Breast epithelium (tissue), 4 donors: ENCODE measurements at places on chromosomes 5 and 9. TPM values are rescaled to one million over a fixed set of nuclear protein-coding genes. Genes with fewer than 3 reads are reported as not detected.

NAIP gene
- 70.0 TPM for total RNA-seq

PFN3 gene
- total RNA-seq = not detected

TMEM167A gene
- 58.9 TPM for total RNA-seq

ZFP37 gene
- 6.4 TPM for total RNA-seq

NNT gene
- total RNA-seq = 39.2 TPM

GRCh38 chr9:123712399-123712798, 217.5 kb downstream of the DENND1A start:
- DNase-seq = no peak

GRCh38 chr5:162664846-162665245, 597.3 kb downstream of the GABRG2 start:
- no peak for DNase-seq

DNA sequence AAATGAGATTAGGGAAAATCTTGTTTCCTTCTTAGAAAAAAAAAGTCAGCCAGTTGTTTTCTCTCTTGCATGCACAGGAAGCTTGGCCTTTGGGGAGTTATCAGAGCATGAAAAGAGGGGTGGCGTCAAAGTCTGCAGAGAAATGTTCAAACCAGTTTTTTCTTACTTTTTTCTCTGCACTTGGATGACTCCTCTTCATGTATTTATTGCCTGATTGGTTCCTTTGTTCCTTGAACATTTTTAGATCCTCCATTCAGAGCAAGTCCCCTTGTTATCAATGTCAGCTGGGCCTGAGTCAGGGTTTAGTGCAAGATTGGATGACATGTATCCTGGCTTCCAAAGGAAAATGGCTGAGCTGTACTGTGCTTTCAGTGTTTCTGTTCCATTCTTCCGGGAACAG, 392.6 kb upstream of the BRINP1 start:
- DNase-seq = no peak

DNA sequence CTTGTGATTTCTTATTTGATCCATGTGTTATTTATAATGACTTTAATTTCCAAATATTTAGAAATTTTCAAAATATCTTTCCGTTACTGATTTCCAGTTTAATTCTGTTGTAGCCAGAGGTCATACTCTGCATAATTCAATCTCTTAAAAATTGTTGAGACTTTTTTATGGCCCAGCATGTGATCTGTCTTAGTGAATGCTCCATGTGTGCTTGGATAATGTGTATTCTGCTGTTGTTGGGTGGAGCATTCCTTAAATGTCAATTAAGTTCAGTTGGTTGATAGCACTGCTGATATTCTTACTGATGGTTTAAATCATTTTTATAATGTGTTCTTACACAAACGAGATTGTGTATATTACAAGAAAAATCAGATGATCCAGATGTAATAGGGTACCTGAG, 180.8 kb downstream of the RGS3 start:
- no peak for DNase-seq

- DNase-seq = no peak
Observed at GRCh38 chr9:111559000-111559610, 34.1 kb downstream of the ZNF483 start.

DNA sequence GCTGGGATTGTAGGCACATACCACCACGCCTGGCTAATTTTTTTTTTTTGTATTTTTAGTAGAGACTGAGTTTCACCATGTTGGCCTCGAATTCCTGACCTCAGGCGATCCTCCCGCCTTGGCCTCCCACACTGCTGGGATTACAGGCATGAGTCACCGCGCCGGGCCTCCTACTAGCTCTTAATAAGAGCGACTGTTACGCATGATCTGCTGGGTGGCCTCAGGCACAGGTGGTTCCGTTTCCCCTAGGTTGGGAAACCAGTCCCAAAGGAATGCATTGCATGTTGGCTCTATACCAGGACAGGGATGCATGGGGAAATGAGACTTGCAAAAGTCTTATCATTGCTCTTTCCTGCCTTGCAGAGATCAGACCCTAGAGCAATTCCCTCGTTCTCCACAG, 184.7 kb upstream of the PPP1R26 start:
- DNase-seq = no peak

DNA sequence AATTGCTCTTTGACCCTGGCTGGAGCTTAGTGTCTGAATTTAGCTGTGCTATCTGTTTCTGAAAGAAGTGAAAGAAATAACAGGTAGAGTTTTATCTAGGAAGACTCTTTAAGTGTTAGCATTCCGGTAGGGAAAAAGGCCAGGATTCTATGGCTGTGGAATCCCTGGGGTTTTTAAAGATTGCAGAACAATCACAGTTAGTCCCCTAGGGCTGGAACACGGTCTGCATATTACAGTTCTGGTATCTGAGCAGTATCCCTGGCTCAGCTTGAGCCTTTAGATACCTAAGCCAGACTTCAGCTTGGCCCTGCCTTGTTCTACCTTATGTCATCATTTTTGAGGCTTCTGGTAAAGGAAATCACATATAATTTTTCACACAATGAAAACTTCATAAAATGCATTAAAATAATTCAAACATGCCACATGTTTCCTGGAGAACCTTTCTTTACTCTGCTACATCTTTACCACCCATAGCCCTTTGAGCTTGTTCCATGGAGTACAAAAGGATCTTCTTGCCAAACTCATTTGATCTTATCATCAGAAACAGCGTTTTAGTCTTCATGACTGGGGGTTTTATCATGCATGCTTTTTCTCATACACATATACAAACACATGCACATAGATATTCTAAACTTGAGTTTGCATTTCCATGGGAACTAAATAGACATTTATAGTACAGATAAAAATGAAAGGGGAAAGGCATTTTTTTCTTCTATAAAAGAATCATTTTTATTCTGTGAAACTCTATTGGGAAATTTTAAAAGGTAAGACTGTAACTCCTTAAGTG, 410.8 kb downstream of the CETN3 start:
- no peak for DNase-seq

DNA sequence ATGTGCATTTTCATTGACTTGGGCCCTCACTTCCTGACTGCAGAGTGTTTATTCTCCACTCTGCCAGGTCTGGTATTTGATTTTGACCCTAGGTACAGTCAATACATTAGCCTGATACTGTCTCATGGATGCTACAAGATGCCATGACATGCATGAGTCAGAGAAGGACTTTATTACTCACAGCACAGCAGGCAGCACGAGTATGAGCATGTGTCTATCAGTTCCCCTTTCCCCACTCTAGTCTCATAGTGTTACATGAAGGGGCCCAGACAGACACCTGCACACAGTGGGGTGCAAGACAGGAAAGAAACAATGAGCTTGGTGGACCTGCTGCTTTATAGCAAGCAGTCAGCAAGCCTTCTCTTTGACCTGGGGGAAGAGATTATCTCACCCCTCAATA, 19.6 kb downstream of the ITGA2 start:
- DNase-seq = no peak

GRCh38 chr5:128014578-128014977, 69.0 kb upstream of the SLC12A2 start:
- DNase-seq = no peak

GRCh38 chr9:133778336-133779013, 40.3 kb upstream of the SARDH start:
- DNase-seq = no peak

GRCh38 chr5:77957931-77958521, 181.9 kb upstream of the TBCA start:
- DNase-seq = no peak

GRCh38 chr5:20559845-20560244, 571.8 kb upstream of the CDH18 start:
- DNase-seq = no peak

DNA sequence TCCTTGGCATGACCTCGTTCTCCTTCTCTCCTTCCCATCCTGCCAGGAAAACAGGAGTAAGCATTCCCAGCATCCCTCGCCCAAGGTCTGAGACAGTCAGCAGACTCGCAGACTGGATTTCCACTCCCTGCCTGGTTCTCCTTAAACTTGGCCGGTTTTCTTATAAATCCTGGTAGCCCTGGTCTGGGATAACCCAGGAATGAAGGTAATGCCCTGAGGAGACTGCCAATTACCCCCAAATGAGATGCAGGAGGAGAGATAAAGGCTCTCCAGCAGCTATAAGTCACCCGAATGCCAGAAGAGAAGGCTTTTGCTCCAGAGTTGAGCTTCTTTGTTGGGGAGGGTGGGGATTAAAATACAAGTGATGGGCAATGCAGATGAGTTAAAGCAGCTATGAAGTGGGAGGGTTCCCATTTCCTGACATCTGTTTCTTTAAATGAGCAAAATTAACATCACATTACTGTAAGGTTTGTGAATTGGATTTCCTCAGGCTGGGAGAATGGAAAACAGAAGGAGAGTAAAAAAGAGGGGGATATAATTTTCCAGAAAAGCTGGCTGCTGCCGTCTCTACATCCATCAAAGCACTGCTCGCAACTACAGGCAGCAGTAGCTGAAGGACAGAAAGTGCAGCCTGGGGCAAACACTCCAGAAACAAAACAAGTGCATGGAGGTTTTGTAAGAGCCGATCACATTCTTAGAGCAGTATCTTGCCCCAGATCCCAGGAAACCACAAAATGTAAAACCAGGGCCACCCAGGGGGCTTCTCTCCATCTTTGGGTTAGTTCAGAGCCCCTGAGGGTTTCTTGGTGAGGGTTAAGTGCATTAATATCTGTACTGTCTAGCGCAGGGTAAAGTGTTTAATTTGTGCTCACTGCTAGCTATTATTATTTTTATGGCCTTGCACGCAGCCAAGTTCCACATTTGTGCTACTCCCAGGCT, 177.6 kb upstream of the PANK3 start:
- no peak for DNase-seq

- DNase-seq = no peak
Observed at GRCh38 chr5:43773478-43773844, 170.5 kb downstream of the NNT start.
